Ecto neural progenitor cell (in vitro differentiated cells): ENCODE measurements at places on chromosomes 4 and X.
A peak's percentile ranks its signal among the peaks of the same experiment; 100 is the strongest.

DNA sequence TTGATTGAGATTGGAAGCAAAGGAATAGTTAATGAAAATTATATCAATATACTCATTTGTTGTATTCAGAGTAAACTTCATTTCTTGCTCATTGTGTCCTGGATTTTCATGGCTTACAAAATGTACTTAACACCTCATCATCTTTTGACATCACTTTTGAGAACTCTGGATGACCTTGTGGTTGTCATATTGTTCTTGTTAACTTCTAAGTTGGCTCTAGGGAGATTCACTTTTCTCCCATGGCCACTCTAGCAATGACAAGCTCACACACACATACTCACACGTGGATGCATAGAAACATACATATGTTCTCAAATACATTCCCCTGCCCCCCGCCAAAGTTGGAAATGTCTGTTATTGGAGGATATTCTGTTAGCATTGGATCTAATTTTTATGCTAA, 15.3 kb downstream of the PHEX start:
- DNase-seq, result no peak

- DNase-seq, result no peak
Observed at GRCh38 chrX:13607996-13608365, 38.6 kb downstream of the EGFL6 start.

DNA sequence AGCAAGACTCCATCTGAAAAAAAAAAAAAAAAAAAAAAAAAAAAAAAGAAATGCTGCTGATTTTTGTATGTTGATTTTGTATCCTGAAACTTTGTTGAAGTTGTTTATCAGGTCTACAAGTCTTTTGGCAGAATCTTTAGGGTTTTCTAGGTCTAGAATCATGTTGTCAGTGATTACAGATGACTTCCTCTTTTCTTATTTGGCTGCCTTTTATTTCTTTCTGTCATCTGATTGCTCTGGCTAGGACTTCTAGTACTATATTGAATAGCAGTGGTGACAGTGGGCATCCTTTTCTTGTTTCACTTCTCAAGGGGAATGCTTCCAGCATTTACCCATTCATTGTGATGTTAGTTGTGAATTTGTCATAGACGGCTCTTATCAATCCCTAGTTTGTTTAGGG, 334.4 kb downstream of the SPRY1 start:
- no peak for DNase-seq

DNA sequence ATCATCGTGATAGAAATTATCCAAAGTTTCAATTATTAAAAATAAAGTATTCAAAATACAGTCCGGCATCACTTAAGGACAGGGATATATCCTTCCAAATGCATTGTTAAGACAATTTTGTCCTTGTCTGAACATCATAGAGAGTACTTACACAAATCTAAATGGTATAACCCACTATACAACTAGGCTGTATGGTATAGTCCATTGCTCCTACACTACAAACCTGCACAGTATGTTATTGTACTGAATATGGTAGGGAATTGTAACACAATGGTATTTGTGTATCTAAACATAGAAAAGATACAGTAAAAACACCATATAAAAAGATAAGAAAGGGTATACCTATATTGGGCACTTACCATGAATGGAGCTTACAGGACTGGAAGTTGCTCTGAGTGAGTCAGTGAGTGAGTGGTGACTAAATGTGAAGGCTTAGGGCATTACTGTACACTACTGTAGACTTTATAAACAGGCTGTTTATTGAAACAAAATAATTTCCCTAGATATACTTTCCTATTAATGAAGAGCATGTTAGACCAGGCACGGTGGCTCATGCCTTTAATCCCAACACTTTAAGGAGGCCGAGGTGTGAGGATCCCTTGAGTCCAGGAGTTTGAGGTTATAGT, 44.8 kb upstream of the PTPN13 start:
- DNase-seq, result no peak

DNA sequence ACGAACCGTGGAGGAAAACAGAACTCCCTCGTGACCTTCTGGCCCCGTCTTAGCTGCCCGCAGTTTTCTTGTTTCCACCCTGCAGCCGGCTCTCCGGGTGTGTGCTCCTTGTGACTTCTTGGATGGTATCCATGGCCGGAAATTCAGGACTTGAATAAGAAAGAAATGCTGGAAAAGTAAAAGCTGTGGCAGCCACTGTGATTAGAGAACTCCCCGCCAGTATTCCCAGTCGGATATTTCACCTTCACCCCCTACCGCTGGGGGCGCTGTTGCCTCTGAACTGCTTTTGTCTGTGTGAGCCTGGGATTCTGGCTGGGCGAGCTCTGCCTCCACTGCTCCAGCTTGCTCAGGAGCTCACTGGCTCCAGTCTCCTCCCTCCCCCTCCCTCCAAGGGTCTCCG, 41.5 kb upstream of the CYP4V2 start:
- peak; percentile 80 for DNase-seq

DNA sequence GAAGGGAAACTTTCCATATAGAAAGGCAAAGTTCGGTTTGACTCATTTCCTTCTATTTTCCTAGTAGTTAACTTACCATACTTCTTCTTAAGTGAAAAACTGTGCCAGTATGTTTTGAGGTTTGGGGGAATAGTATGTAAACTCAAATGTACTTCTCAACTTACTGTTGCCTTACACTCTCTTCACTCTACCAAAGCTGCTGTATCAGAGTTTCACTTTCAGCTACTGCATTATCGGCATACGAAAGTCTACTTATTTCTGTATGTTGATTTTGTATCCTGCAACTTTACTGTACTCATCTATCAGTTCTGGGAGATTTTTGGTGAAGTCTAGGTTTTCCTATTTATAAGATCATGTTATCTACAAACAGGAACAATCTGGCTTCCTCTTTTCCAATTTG, 932.7 kb downstream of the FAT4 start:
- no peak for DNase-seq

- no peak for DNase-seq
Observed at GRCh38 chr4:47413521-47413920, 50.0 kb downstream of the COMMD8 start.

DNA sequence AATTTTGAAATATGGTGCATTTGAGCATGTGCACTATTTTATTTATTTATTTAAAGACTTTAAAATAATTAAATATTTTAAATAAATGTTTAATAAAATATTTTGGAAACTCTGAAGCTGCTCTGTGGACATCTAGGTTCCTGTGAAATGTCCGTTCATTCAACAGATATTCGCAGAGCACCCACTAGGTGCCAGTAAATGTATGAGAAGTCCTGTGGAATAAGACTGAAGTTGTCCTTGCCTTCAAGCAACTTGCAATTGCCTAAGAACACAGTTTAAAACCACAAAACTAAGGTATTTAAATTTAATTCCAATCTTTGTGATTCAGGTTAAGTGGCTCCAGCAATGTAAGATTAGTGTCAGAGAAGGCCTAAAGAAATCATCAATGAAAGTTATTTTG, 306.7 kb downstream of the GBA3 start:
- DNase-seq, result no peak

GRCh38 chrX:77776659-77777058, 9.4 kb downstream of the ATRX start:
- no peak for DNase-seq

GRCh38 chr4:23034731-23035130, 342.0 kb downstream of the GBA3 start:
- DNase-seq, result no peak

GRCh38 chr4:36917413-36917812, 327.1 kb upstream of the NWD2 start:
- no peak for DNase-seq

- DNase-seq, result no peak
Observed at GRCh38 chr4:34250562-34250961, 1993.8 kb downstream of the ARAP2 start.

DNA sequence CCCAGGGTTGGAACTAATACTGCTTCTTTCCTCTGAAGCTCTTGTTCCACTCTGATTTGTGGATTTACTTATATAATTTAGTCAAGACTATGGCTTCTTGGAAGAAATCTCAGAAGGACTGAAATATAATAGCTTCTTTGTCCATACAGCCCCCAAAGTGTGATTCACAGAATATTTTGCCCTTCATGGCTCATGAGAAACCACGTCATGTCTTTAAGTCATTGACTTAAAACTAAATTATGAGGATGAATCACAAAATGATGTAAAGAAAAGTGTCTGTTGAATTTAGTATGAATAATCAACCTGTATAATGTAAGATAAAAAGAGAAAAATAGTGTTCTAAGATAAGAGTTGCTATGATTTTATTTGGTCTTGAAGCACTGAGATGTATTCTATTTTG, 43.3 kb upstream of the AGA start:
- DNase-seq, result no peak

GRCh38 chrX:74521961-74522751, 92.3 kb downstream of the RLIM start:
- DNase-seq, result no peak

DNA sequence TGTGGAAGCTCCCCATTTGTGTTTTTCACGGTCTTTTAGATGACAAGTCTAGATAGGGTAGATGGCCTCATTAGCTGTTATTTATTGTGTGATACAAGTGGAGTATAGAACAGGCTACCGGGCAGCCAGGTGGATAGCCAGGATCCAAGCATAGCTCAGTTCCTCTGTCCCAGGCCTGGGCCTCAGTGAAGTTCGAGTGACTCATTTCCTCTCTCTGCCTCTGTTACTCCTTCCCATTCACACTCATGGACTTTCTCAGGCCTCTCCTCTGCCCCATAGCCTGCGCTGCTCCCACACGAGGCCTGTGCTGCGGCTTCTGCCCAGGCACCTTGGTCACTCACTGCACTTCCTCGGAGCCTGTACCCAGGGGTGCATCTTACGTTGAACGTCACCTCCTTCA, 54.5 kb downstream of the TENM3 start:
- DNase-seq, result no peak

GRCh38 chrX:35351795-35352483, 409.3 kb downstream of the FAM47B start:
- no peak for DNase-seq

DNA sequence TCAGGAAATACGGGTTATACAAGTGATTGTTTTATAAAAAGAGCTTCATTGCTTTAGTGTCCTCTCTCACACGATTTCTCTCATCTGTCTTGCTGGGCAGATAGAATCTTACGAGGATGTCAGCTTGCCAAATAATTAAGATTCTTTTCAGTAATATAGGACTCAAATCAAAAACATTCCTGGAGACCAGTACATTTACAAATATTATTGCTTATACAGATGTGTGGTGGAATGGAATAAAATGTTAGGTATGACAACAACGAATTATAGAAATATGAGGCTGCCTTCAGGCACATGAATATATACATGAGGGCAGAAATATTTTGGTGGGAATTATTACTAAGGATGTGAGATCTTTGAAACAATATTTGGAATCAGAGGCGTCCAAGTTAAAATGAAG, 88.9 kb downstream of the GC start:
- DNase-seq, result no peak

DNA sequence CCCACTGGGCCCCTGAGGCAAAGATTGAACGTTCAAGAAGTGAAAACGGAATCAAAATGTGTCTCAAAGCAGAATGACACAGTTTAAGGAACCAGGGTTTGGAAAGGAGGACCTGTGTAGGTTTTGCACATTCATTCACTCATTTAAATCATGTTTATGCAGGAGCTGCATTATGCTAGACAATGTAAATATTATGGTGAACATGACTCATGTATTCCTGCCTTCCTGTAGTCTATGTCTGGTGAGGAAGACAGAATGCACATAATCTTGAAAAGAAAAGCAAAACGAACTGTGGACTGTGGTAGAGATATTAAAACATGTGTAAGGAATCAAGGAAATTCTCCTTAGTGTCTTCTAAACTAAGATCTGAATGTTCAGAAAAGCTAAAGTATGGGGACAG, 311.8 kb upstream of the SMIM31 start:
- no peak for DNase-seq

- DNase-seq, result no peak
Observed at GRCh38 chr4:128471576-128471975, 184.0 kb upstream of the PGRMC2 start.

- DNase-seq, result no peak
Observed at GRCh38 chr4:108611365-108611764, 9.0 kb upstream of the RPL34 start.

DNA sequence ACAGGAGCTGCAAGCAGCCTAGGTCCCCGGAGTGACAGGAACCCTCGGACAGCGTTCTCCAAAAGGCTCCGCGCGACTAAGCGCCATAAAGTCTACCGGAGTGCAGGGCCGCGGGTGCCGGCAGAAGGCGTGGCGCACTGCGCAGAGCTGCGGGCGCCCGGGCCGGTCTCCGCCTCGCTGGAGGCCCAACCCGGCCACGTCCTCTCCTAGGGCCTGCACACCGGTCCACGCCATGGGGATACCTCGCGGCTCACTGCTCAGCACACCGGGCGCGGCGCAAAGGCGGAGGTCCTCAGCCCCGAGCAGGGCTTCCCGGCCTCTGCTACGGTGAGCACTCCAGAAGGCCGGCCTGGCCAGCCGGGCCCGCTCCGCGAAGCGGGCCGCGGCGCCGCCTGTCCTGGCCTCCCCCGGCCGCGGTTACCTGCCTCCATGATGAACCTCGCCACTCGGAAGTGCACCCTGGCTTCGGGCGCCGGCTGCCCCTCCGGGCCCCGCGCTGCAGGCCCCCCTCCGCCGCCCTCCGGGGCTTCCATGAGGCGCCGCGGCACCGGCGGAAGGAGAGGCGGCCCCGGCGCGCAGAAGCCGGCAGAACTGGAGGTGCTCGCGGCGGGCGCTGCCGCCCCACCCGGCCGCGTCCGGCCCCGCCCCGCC, at the start of gene CCNQ:
Gene CCNQ (minus strand): TSS at position 599 of the 651 bp plus-strand sequence. CDS start 66 bp downstream, at position 533.
- peak; percentile 56 for DNase-seq

DNA sequence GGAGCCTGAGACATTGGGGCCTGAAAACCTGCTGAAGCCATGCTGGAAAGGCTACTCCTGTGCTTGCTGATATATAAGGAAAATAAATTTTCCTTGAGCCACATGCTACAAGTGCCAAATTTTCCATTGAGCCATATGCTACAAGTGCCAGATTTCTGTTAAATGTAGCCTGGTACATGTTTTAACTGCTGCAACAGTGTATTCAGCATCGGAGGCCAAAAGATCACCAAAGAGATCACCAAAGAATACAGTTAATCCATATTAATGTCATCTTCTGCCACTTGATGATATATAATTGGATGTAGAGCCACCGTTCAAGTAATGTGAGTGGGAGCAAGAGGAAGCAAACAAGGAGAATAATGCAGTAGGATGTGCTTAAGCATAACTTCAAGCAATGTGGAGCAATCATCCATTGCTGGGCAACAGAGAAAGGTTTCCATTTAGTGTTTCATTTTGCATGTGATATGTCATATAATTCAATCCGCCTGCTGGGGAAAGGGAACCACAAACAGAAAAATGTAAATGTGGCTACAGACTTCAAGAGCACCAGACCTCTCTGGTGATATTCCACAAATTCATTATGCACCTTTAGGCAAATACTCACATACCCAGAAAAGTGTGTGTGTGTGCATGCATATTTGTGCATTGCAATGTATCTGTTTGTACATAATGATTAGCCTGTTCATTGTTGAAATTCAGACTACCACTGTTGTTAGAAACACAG, 295.9 kb downstream of the KCNIP4 start:
- no peak for DNase-seq

DNA sequence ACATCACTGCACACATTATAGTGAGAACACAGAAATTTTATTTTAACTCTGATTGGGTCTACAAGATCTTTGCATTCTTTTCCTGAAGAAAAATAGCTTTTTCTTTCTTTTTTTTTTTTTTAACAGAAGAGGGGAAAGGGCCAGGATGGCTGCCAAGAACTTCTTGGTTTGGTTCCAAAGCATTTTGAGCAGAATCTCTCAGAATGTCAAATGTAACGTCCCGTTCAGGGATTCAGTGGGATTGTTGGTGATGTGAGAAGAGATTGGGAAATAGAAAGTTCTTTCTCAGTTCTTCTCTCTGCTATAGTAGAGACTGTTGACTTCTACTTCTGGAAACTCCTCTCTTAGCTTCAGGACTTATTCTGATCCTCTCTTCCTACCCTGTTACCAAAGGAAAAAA, 70.9 kb upstream of the CBR4 start:
- DNase-seq, result no peak

- DNase-seq, result no peak
Observed at GRCh38 chr4:55364691-55365344, 18.8 kb downstream of the SRD5A3 start.
